ENCODE measurements at places on chromosomes 7 and 10.

DNA sequence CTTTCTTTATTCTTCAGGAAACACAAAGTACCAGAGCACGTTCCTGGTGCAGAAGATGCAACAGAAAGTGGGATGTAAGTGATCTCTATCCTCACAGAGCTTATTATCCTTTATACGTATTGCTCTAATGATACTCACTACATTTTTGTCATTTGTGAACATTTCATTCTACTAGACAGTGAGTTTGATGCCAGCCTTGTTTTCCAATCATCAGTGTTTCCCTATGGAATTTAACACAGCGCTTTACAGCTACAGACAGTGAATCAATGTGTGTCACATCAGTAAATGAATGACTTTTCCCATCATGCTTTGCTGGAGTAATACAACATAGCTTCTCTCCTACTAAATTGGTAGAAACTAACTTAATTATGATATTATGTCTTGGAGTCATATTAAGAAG lies 175.5 kb downstream of the SDHAF3 start:
- DNase-seq: no peak

DNA sequence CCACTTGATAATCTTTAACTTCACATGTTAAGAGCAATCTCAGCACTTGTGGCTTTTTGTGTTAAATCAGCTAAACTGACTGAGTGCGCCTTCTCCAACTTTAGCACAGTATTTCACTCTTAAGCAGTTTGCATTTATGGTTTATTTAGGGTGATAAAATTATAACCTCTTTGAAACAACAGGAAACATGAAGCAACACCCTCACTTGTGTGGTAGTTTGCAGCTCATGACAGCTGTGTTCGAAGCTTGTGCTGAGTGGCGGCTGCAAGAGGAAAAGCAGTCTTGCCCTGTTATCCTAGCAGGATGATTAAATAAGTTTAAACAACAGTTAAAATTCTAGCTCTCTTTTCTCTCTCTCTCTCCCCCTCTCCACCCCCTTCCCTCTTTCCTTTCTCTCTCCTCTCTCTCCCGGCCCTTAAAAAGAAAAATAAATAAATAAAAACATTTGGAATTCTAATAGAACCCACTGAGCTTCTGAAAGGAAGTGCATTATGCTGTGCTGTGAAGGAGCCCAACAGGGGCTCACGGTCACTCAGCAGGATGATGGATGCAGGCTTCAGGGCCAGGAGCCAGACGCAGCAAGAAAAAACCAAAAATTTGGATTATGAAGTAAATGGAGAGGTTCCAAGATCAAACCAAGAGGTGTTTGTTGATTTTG lies 25.2 kb downstream of the OGDH start:
- DNase-seq: no peak

- DNase-seq: no peak
Observed at GRCh38 chr7:42082144-42082543, 154.9 kb downstream of the GLI3 start.

DNA sequence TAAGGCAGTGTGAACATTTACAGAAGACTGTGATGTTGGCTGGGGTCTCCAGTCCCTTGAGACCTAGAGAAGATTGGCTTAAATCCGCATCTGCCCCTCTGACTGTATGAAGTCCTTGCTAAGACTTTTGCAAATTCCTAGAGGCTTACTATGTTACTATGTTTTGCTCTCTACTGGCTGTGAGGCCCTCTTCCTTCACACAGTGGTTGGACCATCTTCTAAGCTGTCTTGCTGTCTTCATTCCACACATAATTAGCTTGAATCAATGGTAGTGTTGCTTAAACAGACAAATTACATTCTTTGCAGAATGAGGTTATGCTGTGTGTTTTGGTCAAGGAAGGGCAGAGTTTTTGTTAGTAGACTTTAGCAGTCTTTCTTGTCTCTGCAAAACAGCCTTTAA lies 658.0 kb downstream of the TYW1 start:
- DNase-seq: no peak

GRCh38 chr10:127337801-127338200 lies 141.4 kb upstream of the INSYN2A start:
- DNase-seq: no peak

DNA sequence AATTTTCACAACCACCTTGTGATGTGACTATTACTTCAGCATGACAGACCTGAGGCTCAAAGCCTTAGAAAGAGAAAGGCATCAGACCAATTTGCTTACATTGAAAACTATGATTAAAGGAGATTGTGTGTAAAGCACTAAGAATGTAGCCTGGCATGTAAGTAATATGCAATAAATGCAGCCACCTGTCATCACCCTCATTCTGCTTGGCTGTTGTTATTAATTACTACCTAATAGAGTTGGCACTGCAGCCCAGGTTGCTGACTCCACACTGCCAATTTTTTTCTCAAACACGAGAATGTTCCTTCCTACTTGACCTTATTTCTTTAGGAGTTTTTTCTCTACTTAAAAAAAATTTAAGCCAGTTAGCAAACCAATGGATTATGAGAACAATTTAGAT lies 61.2 kb upstream of the NPVF start:
- DNase-seq: no peak

DNA sequence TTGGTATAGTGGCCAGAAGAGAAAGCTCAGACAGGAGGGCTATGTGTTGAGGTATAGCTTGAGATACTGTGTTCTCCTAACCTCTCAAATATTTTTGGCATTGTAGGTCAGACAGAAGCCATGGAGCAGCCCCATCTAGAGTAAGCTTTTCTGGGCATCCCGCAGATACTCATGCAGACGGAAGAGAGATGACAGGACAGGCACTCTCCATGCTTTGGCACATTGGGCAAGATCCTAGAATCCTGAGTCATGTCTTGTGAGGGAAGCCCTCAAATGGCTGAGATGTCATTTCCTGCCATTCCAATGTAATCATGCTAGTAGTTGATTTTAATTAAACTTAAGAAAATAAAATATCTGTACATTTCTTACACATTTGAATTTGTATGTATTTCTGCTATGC lies 16.8 kb upstream of the KIF20B start:
- no peak for DNase-seq

DNA sequence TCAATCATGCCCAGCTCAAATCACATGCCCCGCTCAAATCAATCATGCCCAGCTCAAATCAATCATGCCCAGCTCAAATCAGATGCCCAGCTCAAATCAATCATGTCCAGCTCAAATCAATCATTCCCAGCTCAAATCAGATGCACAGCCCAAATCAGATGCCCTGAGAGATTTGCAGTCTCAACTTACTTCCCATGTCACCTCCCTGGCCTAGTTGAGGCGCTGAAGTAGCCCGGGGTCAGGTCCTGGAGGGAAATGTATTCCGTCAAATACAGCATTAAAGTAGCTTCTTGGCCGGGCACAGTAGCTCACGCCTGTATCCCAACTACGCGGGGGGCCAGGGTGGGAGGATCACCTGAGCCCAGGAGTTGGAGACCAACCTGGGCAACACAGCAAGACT lies 15.7 kb upstream of the PRKAR1B start:
- DNase-seq: no peak

GRCh38 chr10:75432176-75432575 lies 752 bp downstream of the LRMDA start:
- no peak for DNase-seq

- DNase-seq: no peak
Observed at GRCh38 chr7:112302566-112302965, 96.1 kb downstream of the ZNF277 start.

DNA sequence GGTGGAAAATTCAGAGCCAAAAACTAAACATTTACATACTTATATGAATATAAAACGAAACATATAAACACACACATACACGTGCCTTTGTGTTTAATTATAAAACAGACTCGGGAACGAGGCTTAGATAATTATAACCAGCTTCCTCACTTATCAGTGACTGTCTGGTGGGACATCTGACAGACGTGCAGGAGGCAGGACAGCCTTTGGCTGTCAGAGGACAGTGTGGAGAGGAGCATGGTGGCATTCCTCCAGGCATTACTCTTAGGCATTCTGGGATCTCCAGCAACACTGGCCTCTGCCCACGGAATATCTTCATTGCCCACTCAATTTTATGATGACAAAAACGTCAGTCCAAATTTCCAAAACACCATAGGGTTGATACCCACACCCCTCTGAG lies 262.2 kb upstream of the NFE2L3 start:
- DNase-seq: no peak

GRCh38 chr7:140205600-140205999 lies 28.8 kb upstream of the KDM7A start:
- DNase-seq: no peak

DNA sequence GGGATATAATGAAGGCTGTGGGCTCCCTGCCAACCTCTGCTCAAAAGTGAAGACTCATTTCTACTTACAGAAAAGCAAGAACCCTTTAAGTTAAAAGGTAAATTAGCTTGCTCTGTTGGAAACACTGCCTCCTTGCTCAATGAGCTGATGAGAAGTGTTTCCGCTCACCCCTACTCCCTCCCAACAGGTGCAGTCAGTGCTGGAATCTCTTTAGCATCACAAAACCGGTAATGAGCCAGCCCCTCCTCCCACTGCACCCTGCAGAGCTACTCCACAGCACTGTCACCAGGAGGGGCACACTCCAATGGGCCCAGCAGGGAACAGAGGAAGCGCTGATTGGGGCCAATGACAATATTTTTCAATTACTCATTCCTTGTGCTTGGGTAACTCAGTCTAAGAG lies 262.5 kb downstream of the TCERG1L start:
- DNase-seq: no peak

- DNase-seq: no peak
Observed at GRCh38 chr7:27634671-27635493, 27.8 kb downstream of the HIBADH start.

GRCh38 chr7:136018104-136018503 lies 40.9 kb upstream of the MTPN start:
- DNase-seq: no peak

DNA sequence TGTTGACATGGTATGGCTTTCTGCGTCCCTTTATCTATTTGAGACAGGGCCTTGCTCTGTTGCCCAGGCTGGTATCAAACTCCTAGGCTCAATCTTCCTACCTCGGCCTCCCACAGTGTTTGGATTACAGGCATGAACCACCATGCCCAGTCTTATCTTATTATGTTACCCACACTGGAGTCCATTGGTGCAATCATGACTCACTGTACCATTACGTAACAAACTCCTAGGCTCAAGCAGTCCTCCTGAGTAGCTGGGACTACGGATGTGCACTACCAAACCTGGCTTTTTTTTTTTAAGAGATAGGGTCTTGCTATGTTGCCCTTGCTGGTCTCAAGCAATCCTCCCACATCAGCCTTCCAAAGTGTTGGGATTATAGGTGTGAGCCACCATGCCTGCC lies 66.7 kb downstream of the CCDC3 start:
- DNase-seq: no peak

DNA sequence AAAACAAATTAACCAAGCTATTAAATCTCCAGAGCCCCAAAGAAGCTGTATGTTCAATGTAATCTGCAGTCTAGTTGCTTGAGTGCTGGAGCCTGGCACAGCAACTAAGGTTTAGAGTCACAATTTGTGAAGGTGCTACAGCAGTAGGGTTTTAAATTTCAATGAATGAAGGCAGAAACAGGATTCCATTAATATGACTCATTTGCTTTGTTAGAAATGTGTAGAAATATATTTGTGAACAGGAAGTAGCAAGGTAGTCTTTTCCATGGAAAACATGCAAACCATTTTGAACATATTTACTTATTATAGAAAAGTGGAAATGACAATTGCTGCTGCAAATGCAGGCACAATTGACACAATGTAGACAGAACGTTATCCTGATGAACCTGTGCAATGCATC lies 149.0 kb upstream of the STEAP4 start:
- no peak for DNase-seq

DNA sequence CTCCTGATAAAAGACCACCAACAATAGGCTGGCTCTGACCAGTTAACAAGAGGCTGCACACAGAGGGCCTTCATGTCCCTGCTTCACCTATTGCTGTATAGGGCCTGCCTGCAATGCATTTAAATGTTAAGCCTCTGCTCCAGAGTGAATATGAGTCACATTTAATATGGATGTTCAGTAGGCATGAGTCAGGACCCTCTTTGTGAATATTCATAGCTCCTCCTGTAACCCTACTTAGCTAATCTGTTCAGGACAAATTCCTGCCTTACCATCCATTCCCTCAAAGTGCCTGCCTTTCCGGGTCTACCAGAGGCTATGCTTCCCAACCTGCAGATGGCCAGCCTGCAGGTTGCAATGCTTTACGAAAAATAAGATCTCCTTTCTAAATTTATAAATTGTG lies 32.5 kb downstream of the ARHGAP22 start:
- DNase-seq: no peak

- no peak for DNase-seq
Observed at GRCh38 chr10:6108631-6109443, 20.0 kb downstream of the RBM17 start.

DNA sequence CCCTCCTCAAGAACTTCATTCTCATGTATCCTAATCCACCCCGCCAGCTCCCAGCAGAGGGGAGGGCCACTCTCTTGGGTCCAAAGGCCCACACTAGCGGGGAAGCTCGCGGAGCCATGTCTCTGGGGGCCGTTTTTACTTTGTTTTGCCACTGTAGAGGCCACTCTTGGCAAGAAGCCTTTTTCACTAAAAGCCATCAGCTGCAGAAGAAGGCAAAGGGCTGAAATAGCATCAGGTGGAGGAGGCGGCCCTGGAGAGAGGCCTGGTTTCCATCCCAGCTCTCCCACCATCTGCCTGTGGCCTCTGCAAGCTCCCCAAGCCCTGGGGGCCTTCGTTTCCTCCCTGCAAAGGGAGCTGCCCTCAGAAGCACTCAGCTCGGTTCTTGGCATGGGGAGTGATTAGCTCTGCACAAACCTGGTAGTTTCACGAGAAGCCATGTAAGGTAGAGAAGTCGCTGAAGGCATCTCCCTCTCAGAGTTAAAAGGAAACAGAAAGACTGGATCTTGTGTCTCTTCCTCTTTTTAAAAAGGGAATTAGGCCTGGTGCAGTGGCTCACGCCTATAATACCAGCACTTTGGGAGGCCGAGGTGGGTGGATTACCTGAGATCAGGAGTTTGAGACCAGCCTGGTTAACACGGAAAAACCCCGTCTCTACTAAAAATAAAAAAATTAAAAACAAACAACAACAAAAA lies 70.3 kb downstream of the PARP12 start:
- DNase-seq: no peak

GRCh38 chr7:131076711-131077181 lies 250.9 kb upstream of the MKLN1 start:
- DNase-seq: no peak

Data from NCI-H1930 (cell line).